Activated B cell treated with CpG ODN at 0.5 μM for 24 hours (primary cell): ENCODE measurements at places on chromosomes 11 and 22. TPM values are rescaled to one million over a fixed set of nuclear protein-coding genes. Genes with fewer than 3 reads are reported as not detected.

DNA sequence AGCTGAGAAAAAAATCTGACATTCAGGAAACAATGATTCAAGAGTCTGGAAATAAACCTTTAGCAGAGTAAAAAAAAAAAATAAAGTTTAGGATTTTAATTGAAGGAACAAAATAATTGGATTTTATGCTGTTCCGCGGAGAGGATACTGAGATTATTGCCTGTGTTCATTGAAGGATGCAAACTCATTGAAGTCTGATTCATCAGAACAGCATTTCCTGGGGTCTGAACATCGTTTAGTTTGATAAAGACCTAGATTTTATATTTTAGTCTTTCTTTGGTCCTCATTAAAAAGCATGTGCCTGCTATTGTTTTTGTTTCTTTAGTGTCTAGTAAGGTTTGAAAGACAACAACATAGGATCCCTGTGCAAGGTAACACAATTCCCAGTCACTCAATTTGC is 4.5 kb downstream of the TLCD5 start:
- DNase-seq, result no peak
- no peak overlapping the region for H3K4me3 ChIP-seq
- no peaks in the 10 kb centered on the region for H3K36me3 ChIP-seq
- H3K27me3 ChIP-seq, result peaks cover 41% of the 10 kb centered on the region
- H3K4me1 ChIP-seq, result peaks cover 20% of the 10 kb centered on the region
- no peak overlapping the region for H3K27ac ChIP-seq

DNA sequence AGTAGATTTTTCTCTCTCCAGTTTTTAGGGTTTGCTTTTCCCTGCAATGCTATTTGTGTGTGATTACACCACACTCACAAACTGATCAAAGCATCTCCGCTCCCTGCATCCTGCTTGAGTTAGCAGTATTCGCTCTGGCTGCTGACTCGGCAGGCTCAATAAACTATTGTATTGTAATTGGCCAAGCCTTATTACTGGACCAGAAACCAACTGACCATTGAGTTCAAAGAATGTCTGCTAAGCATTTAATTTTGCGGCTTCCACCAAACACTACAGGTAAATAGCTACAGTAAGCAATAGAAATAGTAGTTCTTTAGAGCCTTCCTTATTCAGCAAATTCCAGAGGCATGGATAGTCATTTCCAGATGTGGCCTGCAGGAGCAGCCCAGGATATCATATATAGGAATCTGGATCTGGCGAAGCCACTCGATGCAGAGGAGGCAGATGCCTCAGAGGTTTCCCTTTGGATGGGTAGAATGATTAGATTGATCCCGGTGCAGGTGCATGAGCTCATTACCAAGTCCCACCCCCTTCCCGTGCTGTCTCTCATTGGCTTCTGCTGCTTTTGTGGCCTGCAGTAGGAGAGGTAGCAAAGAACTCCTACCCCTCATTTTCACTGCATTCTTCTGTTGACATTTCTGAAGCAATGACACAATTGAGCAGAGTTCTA is 77.3 kb downstream of the COMMD9 start:
- no peak for DNase-seq
- no peaks in the 10 kb centered on the region for H3K4me1 ChIP-seq
- H3K27ac ChIP-seq, result no peak overlapping the region
- H3K36me3 ChIP-seq, result no peaks in the 10 kb centered on the region

GRCh38 chr11:125270106-125270505 is 105.6 kb downstream of the PKNOX2 start:
- no peaks in the 10 kb centered on the region for H3K36me3 ChIP-seq
- H3K4me3 ChIP-seq, result no peak overlapping the region
- DNase-seq, result no peak
- H3K4me1 ChIP-seq, result no peaks in the 10 kb centered on the region

GRCh38 chr11:102587722-102588121 is 37.4 kb downstream of the MMP20 start:
- no peak overlapping the region for H3K4me3 ChIP-seq
- H3K27me3 ChIP-seq, result no peaks in the 10 kb centered on the region
- no peaks in the 10 kb centered on the region for H3K36me3 ChIP-seq

- no peak overlapping the region for H3K4me3 ChIP-seq
- H3K4me1 ChIP-seq, result no peaks in the 10 kb centered on the region
- DNase-seq, result no peak
These were observed 27.0 kb downstream of the TESMIN start for GRCh38 chr11:68724293-68724692.

- no peak overlapping the region for H3K4me3 ChIP-seq
- H3K36me3 ChIP-seq, result no peaks in the 10 kb centered on the region
- no peaks in the 10 kb centered on the region for H3K27me3 ChIP-seq
- DNase-seq, result no peak
These were observed 164.5 kb upstream of the POU2AF2 start for GRCh38 chr11:111081021-111081511.

DNA sequence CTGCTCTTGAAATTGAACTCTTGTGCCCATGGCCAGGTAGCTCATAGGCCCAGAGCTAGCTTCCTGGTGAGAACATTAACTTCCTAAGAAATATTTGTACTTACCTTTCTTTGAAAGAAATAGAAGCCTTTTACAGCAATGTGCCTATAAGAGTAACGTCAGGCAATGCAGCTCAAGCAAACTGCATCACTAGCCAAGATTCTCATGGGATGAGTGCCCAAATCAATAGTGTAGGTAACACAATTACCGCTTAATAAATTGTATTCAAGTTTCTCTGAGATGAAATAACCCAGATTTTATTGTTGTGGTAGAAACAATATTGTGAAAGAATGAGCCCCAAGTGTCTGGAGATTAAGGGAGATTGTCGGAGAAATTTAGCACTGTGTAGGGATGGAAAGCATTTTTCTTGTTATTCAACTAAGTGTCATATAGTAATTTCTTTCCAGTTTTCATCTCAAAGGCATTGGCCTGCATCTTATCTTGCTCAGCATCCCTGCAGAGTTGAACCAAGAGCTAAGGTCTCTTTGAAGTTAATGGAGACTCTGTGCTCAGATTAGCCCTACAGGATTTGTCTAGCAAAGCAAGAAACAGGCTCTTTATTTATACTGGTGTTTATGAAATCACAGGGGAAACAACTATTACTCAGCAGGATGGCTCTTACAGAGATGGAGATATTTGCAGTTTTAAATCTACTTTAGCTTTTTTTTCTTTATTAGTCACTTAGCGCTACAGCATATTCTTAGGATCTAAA is 321.0 kb upstream of the PDGFD start:
- H3K27ac ChIP-seq, result no peak overlapping the region
- no peak for DNase-seq
- no peaks in the 10 kb centered on the region for H3K4me1 ChIP-seq
- no peaks in the 10 kb centered on the region for H3K36me3 ChIP-seq

GRCh38 chr11:103585401-103585800 is 451.0 kb upstream of the DDI1 start:
- H3K27ac ChIP-seq, result no peak overlapping the region
- no peak for DNase-seq
- H3K4me1 ChIP-seq, result no peaks in the 10 kb centered on the region
- no peaks in the 10 kb centered on the region for H3K27me3 ChIP-seq

DNA sequence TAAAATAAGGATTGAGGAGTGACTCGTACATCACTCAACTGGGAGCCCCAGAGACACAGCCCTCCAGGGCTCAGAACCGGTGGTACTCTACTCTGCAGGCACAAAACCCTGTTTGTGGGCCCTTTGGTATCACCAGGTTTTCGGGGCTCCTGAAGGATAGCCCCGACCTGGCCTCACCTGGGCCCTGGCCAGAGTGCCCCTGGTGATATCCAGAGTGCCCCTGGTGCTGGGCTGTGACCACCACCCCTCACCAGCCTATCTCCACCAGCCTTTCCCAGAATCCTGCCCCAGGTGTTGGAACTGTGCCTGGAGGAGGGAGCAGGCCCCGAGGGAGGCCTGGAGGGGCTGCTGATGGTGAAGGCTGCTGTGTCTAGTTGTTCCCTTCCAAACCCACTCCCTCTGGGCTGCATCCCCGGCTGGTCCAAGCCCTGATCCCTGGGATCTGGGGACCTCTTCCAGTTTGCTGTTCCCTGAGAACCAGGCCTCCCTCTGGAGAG is 2.2 kb upstream of the GGT5 start:
- no peaks in the 10 kb centered on the region for H3K36me3 ChIP-seq
- no peak overlapping the region for H3K27ac ChIP-seq
- H3K4me3 ChIP-seq, result no peak overlapping the region
- no peaks in the 10 kb centered on the region for H3K27me3 ChIP-seq
- peaks cover 18% of the 10 kb centered on the region for H3K4me1 ChIP-seq

GRCh38 chr11:12808519-12808918 is 134.3 kb downstream of the TEAD1 start:
- H3K36me3 ChIP-seq, result no peaks in the 10 kb centered on the region
- H3K4me1 ChIP-seq, result no peaks in the 10 kb centered on the region
- no peak overlapping the region for H3K27ac ChIP-seq

GRCh38 chr11:10930224-10930971 is 72.5 kb upstream of the ZBED5 start:
- DNase-seq, result no peak
- no peaks in the 10 kb centered on the region for H3K36me3 ChIP-seq
- peaks cover 32% of the 10 kb centered on the region for H3K27me3 ChIP-seq
- H3K4me1 ChIP-seq, result peaks cover 22% of the 10 kb centered on the region

GRCh38 chr11:119192111-119192510 is 6.8 kb downstream of the NHERF4 start:
- no peak overlapping the region for H3K27ac ChIP-seq
- DNase-seq, result no peak
- peaks cover 5% of the 10 kb centered on the region for H3K4me1 ChIP-seq
- H3K27me3 ChIP-seq, result peaks cover 2% of the 10 kb centered on the region
- no peak overlapping the region for H3K4me3 ChIP-seq

DNA sequence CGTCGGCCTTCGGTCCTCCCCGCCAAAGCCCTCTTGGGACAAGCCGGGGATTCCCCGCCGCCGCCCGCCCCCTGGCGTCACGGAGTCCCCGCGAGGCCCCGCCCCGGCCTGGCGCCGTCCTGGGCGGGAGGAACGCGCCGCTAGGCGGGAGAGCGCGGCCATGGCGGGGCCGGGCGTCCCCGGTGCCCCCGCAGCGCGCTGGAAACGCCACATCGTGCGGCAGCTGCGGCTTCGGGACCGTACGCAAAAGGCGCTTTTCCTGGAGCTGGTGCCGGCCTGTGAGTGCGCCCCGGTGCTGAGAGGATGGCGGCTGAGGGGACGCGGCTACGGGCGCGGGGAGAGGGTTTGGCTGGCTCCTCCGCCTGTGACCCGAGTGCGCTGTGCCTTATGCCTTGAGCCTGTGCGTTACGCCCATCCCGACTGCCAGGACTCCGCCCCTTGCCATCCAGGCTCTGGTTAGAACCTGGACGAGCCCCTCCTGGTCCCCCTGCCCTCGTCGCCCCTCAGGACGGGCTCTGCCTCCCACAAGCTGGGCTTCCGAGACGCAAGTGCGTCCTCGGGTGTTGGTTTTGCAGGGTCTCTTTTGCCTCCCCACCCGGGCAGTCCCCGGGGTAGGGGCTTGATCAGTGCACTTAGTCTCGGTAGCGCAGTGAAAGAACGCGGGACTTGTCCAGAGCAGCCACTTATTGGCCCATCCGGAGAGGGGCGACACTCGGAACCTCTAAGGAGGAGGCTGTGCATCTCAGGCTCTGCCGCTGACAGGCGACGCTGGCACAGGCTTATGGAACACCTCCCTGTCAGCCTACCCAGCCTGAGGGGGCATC is at the start of gene ATG16L2:
Gene ATG16L2 (plus strand): TSS at position 126 of the 824 bp plus-strand sequence. CDS start 35 bp downstream, at position 161.
- H3K36me3 ChIP-seq, result peaks cover 41% of the 10 kb centered on the region
- H3K4me3 ChIP-seq, result peak within 1 kb of the TSS; percentile 98
- peaks cover 54% of the 10 kb centered on the region for H3K4me1 ChIP-seq
- no peaks in the 10 kb centered on the region for H3K27me3 ChIP-seq
- H3K27ac ChIP-seq, result peak within 1 kb of the TSS; percentile 94

GRCh38 chr22:27876684-27877083 is 42.4 kb downstream of the PITPNB start:
- H3K36me3 ChIP-seq, result peaks cover 41% of the 10 kb centered on the region
- no peak overlapping the region for H3K27ac ChIP-seq
- H3K4me1 ChIP-seq, result peaks cover 23% of the 10 kb centered on the region

CDC42EP2 gene
- 0.18 and 0.83 TPM in 2 replicates for total RNA-seq

LYVE1 gene
- total RNA-seq, result not detected in 2 replicates

OR5A1 gene
- total RNA-seq, result not detected in 2 replicates

SCGB2A2 gene
- total RNA-seq, result not detected in 2 replicates

OR52I2 gene
- not detected in 2 replicates for total RNA-seq

OR52L1 gene
- total RNA-seq, result not detected in 2 replicates

ANKK1 gene
- 0.20 and 0.60 TPM in 2 replicates for total RNA-seq
